ENCODE measurements at places on chromosomes 6 and 20.

DNA sequence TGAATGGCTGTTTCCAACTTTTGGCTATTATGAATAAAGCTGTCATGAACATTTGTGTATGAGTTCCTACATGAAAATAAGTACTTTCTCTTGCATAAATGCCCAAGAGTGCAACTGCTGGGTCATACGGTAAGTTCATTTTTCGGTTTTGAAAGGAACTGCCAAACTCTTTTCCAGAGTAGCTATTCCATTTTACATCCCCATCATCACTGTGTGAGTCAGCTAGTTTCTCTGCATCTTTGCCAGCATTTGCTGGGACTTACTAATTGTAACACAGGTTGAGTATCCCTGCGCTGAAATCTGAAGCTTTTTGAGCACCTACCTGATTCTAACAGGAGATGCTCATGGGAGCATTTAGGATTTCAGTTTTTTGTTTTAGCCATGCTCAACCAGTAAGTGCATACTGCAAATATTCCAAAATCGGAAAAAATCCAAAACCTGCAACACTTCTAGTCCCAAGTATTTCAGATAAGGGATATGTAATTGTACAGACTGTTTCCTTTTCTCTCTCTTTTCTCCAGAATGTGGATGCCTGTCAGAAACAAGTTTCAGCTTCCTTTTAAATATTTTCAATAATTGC lies 118.4 kb downstream of the DTNBP1 start:
- no peak for DNase-seq

DNA sequence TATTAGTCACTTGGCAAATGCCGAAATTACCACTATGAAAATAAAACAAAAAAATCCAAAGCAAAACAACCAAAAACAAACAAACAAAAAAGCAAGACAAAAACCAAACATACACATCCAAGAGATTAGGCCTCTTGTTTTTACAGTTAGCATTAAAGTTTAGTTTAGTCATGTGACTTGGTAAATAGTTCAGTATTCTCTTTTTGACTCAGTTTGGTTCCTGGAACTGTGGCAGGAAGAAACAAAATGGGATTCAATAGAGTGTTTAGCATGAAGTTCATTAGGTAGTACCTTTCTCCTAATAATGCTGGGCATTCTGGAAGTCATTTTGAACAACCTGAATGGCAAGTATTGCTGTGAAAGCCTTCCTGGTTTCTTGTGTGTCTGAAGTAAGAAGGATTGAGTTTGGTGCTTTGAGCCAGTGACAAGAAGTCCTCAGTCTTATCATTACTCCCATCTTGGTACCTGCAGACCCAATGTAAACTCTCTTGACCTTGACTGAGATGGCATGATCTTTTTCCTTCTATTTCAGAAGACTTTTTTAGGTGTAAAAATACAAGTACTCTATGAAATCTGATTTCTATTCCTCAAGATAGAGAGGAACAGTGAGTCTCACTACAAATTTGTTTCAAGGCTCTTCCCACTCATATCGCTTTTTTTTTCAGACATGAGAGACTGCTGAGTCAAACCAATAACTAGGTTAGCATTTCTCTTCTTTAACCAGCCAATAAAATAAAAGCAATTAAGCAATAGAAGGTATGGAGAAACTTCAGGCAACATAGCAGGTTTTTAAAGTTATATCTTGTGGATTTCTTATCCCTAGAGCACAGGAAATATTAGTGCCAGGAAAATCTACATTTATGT lies 223.6 kb upstream of the PREP start:
- DNase-seq: no peak

GRCh38 chr6:32825966-32826365 lies 9.2 kb upstream of the HLA-DOB start:
- no peak for DNase-seq

GRCh38 chr20:48732081-48732829 lies 95.5 kb downstream of the PREX1 start:
- DNase-seq: no peak

- DNase-seq: no peak
Observed at GRCh38 chr6:16238963-16239797, 793 bp downstream of the GMPR start.

GRCh38 chr6:144064402-144065212 lies 30.8 kb downstream of the SF3B5 start:
- no peak for DNase-seq

GRCh38 chr6:1136827-1137226 lies 175.1 kb upstream of the FOXQ1 start:
- DNase-seq: no peak

GRCh38 chr20:35490736-35491181 lies 35.4 kb downstream of the CEP250 start:
- DNase-seq: peak; percentile 86

DNA sequence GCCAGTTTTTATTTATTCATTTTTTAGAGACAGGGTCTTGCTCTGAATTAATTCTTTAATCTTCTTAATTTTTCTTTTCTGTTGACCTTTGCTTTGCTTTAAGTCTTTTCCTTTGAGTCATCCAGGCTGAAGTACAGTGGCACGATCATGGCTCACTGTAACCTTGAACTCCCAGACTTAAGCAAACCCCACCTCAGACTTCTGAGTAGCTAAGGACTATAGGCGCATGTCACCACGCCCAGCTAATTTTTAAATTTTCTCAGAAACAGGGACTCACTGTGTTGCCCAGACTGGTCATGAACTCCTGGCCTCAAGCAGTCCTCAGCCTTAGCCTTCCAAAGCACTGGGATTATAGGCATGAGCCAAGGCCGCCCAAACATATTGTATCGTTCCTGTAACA lies 71.3 kb upstream of the GNRH2 start:
- no peak for DNase-seq

DNA sequence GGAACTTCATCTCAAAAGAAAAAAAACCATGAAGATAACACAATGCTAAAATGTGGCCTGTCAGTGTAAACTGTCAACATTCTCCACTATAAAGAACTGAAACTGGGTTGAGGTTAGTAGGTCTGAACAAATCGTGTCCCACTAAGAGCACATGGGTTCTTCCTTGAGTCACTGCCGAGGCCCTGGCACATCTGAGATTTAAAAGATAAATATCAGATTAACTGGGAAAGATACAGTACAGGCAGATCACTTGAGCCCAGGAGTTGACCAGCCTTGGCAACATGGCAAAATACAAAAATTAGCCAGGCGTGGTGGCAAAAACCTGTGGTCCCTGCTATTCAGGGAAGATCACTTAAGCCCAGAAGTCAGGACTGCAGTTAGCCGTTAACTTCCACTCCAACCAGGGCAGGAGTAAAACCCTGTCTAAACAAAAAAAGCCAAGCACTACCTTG lies 5.6 kb downstream of the EEF1A1 start:
- DNase-seq: no peak

DNA sequence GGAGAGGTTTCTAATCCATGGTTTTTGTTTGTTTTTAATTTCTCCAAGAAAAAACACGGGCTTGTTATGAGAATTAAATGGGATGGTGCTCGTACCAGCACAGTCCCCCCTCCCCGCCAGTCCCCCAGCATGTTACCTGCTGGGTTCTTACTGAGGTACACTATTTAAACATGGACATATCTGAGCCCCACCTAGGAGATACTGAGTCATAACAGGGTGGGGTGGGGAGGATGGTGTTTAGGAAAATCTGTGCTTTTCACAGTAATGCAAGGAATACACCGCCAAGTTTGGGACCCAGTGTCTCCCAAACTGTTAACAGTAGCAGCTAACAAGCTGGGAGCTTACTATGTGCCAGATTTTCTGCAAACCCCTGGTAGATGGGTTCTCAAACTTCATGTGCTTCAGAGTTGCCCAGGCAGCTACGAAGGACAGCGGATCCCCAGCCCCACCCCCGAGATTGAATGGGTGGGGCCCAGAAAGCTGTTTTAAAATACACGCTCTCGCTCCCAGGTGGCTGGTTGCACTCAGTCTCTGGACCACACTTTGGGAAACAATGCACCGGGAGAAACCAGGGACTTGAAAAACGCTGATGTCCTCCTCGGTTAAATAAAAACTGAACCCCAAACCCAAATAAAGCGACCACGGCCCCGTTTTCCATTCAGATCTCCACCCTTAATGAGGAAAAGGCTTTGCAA lies 995 bp downstream of the ZFP64 start:
- peak; percentile 34 for DNase-seq

GRCh38 chr20:36872852-36873251 lies 3.1 kb upstream of the TLDC2 start:
- DNase-seq: no peak

GRCh38 chr6:27059621-27060425 lies 187.7 kb upstream of the PRSS16 start:
- DNase-seq: no peak

GRCh38 chr6:128886706-128887105 lies 3.8 kb downstream of the LAMA2 start:
- DNase-seq: no peak

GRCh38 chr20:41483553-41483930 lies 116.9 kb upstream of the EMILIN3 start:
- DNase-seq: no peak

GRCh38 chr20:37310951-37311350 lies 21.5 kb downstream of the MANBAL start:
- DNase-seq: no peak

DNA sequence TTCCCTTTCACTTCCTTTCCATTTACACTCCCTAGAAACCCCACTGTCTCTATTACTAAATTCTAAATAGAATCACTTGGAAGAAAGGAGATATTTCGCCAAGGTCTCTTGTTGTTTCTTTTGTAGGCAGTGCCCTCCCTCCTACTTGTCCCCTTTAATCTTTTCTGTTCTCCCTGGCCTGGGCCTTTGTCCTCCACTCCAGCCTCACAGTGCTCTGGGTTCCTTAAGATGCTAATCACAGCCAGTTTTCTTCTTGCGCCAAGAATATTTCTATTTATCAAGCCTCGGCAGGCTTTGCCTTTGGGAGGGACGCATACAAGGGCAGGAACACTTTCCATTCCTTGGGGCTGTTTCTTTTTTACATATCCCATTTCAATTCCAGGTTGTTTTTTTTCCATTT lies 520.6 kb upstream of the CHD6 start:
- no peak for DNase-seq

GRCh38 chr6:14665827-14666724 lies 548.5 kb downstream of the CD83 start:
- no peak for DNase-seq

DNA sequence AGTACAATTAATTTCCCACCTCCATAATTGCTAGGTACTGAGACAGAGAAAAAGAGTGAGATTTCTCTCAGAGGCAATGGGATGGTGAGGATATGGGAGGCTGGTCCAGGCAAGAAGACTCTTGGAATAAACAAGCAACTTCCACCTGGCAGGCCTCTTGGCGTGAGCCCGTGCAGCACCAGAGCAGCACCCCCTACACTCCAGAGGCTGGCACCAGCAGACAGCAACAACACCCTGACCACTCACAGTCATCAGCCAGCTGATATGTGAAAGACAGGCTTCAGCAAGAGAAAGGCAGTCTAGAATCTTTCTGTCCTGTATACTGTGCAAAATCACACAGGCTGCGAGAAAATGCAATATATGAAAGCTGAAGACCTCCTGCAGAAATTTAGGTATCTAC lies 59.7 kb downstream of the KIF13A start:
- DNase-seq: no peak

- no peak for DNase-seq
Observed at GRCh38 chr6:149990212-149990660, 26.5 kb downstream of the ULBP1 start.

DNA sequence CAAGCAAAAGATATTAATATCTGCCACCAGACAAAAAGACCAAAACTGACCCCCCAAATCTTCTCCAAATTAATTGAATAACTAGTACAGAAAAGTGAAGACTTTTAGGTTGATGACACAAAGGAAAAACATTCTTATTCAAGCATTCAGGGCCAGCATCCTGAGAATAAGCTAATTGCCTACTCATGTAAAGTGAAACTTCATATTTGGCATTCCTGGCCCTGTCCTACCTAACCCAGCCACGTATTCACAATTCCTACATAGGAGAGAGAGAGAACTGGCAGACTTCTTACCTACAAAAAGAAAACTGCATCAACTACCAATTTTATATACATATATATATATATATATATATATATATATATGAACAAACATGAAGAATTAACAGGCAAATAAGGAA lies 4.9 kb upstream of the ASCC3 start:
- DNase-seq: no peak

DNA sequence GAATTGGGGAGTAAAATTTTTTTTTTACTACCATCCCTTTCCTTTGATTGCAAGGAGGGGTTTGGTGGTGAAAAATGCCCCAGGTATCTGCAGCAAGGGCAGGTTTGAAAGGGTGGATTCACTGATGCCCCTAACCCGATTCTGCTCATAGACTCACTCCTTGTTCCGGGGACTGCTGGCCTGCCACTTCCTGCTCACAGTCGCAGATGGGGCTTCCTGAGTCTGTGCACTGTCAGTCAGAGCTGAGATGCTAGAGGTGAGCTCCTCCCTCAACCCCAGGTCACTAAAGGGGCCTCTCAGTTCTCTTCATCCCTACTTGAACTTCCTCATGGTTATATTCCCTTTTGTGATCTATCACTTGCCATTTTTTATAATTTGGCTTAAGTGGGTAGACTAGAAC lies 357.9 kb downstream of the FARS2 start:
- DNase-seq: peak; percentile 73

- no peak for DNase-seq
Observed at GRCh38 chr6:84791233-84791632, 26.8 kb upstream of the TBX18 start.

DNA sequence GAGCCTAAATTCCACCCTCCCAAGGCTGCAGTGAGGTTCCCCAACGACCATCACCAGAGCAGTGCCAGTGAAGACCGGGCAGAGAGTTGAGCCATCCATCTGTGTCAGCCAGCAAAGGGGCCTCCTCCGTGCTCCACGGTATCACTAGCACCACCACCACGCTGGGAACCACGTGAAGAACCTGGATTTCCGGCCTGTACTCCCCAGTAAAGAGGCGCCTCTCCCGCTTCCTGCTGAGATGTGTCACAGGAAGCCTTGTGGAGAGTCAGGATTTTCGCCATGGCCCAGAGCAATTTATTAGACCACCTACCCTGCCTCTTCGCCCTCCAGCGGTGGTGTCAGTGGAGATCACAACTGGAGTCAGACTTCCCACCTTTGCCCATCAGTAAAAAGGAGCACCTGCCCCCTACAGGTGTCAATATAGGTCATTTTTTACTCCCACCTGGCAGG lies 28.8 kb downstream of the CPXM1 start:
- peak; percentile 6 for DNase-seq

GRCh38 chr6:93584300-93584699 lies 164.9 kb upstream of the EPHA7 start:
- no peak for DNase-seq

- DNase-seq: no peak
Observed at GRCh38 chr6:26105842-26106241, 18.6 kb downstream of the HFE start.

All from Jurkat, Clone E6-1 (cell line).